ENCODE measurements at places on chromosomes 5 and 9. TPM values are rescaled to one million over a fixed set of nuclear protein-coding genes. Genes with fewer than 3 reads are reported as not detected.

The SLC6A3 gene
- not detected for total RNA-seq

The SLC36A3 gene
- total RNA-seq, result not detected

The TRAF1 gene
- total RNA-seq, result 2.3 TPM

The GRIA1 gene
- under 0.01 TPM for total RNA-seq

The SNX24 gene
- total RNA-seq, result 19.2 TPM

The AKNA gene
- 7.1 TPM for total RNA-seq

The CDH9 gene
- total RNA-seq, result 0.18 TPM

The CDC25C gene
- total RNA-seq, result 1.1 TPM

The C9orf50 gene
- 0.18 TPM for total RNA-seq

The KCNN2 gene
- total RNA-seq, result 0.43 TPM

The EGFLAM gene
- 4.7 TPM for total RNA-seq

The SPINK7 gene
- total RNA-seq, result not detected

The EFNA5 gene
- total RNA-seq, result 0.14 TPM

The MRPL50 gene
- 9.5 TPM for total RNA-seq

The CYLC2 gene
- not detected for total RNA-seq

The RGP1 gene
- total RNA-seq, result 10.2 TPM

The ROR2 gene
- total RNA-seq, result 29.4 TPM

The DUSP1 gene
- 32.7 TPM for total RNA-seq

The SLC6A7 gene
- not detected for total RNA-seq

The PLPPR1 gene
- not detected for total RNA-seq

The SOWAHA gene
- total RNA-seq, result not detected

The QRFP gene
- total RNA-seq, result not detected

The BSPRY gene
- total RNA-seq, result not detected

The ORM2 gene
- total RNA-seq, result not detected

The PTPA gene
- 129 TPM for total RNA-seq

The HTR4 gene
- not detected for total RNA-seq

The ABHD17B gene
- total RNA-seq, result 20.7 TPM

The GCNT4 gene
- 4.3 TPM for total RNA-seq

The CNTNAP3B gene
- 1.3 TPM for total RNA-seq

The SHISAL2B gene
- not detected for total RNA-seq

The AMBP gene
- total RNA-seq, result 0.28 TPM

The NDUFB6 gene
- total RNA-seq, result 52.5 TPM

The PHF24 gene
- under 0.01 TPM for total RNA-seq

The PCA3 gene
- total RNA-seq, result not detected

The TAF11L10 gene
- total RNA-seq, result not detected

The ANKRD18A gene
- not detected for total RNA-seq

The PCDHGB4 gene
- 27.5 TPM for total RNA-seq

The GMCL2 gene
- not detected for total RNA-seq

The TXNDC8 gene
- total RNA-seq, result not detected

The ANKRD34B gene
- not detected for total RNA-seq

The SNCAIP gene
- total RNA-seq, result 19.4 TPM

The SOHLH1 gene
- not detected for total RNA-seq

The FOXD4L5 gene
- total RNA-seq, result under 0.01 TPM

The FOXD4L3 gene
- total RNA-seq, result not detected

The CTXN3 gene
- not detected for total RNA-seq

The NRARP gene
- total RNA-seq, result 0.09 TPM

The ANXA6 gene
- 482 TPM for total RNA-seq

The MEGF10 gene
- 0.14 TPM for total RNA-seq

The MLANA gene
- total RNA-seq, result not detected

The POMT1 gene
- 33.2 TPM for total RNA-seq

The OGN gene
- total RNA-seq, result 0.57 TPM

The SLCO6A1 gene
- total RNA-seq, result not detected

Data from smooth muscle cell of bladder (primary cell).